T follicular helper cell (primary cell): ENCODE measurements at places on chromosomes 7 and 10.

DNA sequence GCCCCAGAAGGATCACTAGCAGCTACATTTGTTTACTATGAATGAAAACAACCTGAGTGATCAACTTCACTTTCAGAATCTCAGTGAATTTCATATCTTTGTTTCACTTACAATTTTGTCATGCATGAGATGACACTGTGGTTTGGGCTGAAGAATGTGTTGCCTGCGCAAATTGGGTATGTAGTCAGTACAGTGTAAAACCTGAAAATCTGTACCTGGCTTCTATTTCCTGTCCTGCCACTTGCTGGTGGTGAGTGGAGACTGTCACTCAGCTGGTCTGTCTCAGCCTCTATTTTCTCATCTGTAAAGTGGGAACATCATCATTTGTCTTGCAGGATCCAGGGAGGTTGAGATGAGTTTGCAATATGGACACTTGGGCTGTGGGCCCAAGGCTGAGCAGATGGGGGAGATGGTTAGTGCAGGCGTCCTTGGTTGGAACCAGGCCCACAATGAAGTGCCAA, 118.0 kb downstream of the WDFY4 start:
- DNase-seq, result no peak

DNA sequence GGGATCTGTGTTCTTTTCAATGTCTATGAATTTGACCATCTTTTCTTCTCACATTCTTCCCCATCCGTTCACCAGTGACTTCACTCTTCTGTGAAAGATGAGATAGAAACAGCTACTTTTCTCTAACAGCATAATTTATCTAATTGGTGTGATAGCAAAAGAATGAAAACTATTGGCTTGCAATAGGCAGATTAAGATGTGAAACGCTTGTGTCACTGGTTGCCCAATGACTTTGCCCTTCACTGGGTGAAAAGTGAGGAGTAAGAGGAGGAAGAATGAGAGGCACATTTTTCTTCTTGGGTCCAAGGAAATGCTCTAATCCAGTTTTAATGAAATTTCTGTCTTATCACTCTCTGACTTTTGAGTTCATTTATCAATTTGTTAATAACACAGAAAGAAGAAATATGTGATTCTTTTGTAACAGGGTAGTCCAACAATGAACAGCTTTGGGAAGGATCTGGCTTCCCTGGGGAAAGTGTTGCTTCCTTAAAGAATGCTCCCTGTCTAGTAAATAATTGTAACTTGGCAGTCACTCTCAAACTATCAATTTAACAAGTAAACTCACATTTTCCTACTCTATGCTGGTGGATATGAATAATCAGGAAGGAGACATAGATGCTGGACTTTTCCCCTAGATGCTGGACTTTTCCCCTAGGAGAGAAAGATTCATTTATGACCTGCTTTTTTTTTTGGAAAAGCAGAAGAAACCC, 35.1 kb downstream of the BET1 start:
- no peak for DNase-seq

GRCh38 chr10:7649673-7650300, 17.0 kb downstream of the ITIH5 start:
- no peak for DNase-seq

- DNase-seq, result no peak
Measured at GRCh38 chr7:158607563-158607962, 19.9 kb upstream of the PTPRN2 start.

- DNase-seq, result no peak
Measured at GRCh38 chr7:36777855-36778254, 53.6 kb upstream of the AOAH start.

- DNase-seq, result no peak
Measured at GRCh38 chr10:110337906-110338305, 33.2 kb upstream of the SMNDC1 start.
